ENCODE measurements at places on chromosomes 3 and 15.

DNA sequence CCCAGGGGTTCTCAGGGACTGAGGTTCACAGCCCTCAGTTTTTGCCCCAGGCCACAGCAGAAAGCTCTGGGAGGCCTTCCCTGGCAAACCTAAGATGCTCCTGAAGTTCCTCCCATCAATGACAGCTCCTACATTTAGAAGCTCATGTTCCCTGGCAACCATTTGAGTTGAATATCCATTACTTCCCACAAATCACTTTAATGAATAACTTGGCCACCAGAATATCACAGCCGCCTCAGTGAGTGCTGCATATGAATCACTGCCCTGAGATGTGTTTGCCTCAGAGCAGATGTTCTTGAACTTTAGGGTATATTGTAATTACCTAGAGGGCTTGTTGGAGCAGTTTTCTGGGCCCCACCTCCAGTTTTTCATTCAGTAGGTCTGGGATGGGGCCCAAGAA lies 27.4 kb downstream of the SLCO2A1 start:
- no peak for DNase-seq

GRCh38 chr3:32432711-32433530 lies 41.3 kb downstream of the CMTM7 start:
- no peak for DNase-seq

- no peak for DNase-seq
Measured at GRCh38 chr15:62795171-62795570, 247.4 kb upstream of the TPM1 start.

DNA sequence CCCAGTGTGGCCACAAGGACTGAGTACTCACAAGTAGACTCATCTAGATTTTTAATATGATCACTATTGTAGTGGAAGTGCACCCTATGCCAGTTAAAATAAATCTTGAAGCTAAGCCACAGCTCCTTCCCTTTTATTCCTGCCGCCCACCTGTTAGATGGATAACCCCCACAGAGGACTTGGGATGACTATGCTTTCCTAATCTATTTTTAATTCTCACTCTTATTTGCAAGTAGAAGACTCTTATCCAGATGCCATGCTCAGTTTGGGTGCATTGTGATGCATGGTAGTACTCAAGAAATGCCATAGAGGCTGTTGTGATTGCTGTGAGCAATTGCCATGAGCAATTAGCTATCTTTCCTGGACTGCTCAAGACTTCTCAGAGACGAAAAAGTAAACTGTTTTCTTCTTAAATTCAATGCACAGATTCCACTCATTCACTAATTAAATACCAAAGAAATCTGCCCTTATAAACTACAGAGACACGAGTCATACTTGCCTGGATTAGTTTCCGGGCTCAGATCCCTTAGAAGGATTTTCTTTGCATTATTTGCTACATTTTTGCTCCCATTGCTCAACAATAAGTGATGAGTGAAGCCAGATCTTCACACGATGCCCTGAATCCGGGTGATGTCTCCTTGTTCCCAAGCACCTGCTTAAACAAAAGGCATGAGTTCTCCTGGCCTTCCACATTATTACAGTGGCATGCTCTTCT lies 472.1 kb downstream of the SOX2 start:
- DNase-seq: no peak

- no peak for DNase-seq
Measured at GRCh38 chr15:85879334-85880163, 84.8 kb upstream of the KLHL25 start.

DNA sequence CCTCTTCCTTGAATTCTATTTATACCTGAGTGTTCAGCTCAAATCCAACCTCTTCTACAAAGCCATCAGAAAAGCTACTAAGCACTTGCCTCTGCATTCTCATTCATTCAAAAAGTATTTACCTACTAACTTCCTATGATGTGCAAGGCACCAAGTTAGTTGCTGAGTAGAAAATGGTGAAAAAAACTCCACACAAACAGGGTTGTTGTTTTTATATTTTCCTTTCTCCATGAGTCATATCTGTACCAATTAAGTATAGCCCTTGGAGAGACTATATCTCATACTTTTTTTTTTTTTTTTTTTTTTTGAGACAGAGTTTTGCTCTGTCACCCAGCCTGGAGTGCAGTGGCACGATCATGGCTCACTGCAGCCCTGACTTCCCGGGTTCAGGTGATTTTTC lies 67.7 kb downstream of the IGF2BP2 start:
- no peak for DNase-seq

DNA sequence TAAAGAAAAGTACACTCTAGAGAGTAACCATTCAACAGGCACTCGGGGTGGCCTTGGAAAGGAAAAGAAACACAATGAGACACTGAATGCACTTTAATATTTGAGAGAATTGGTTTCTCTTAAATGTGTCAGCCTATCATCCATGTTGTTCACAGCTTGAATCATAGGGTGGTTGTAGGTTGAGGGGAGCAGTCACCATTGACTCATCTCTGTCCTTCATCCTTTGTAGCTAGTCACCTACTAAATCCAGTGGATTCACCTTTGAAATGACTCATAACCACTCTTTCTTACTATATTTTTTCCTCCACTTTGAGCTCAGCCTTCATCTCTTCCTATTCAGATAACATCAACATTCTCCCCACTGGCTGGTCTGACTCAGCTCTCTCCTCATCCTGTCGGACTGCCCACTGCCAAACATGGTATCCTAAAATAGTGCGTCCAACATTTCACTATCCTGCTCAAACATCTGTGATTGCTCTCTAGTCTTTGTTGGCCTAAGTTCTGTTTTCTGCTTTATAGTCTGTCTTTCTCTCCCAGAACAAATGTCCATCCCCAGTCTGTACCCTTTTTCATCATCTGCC lies 182.7 kb upstream of the GADL1 start:
- no peak for DNase-seq

GRCh38 chr15:92655178-92655995 lies at the start of gene FAM174B:
FAM174B (minus strand) TSS chr15:92655775.
- no peak for DNase-seq

DNA sequence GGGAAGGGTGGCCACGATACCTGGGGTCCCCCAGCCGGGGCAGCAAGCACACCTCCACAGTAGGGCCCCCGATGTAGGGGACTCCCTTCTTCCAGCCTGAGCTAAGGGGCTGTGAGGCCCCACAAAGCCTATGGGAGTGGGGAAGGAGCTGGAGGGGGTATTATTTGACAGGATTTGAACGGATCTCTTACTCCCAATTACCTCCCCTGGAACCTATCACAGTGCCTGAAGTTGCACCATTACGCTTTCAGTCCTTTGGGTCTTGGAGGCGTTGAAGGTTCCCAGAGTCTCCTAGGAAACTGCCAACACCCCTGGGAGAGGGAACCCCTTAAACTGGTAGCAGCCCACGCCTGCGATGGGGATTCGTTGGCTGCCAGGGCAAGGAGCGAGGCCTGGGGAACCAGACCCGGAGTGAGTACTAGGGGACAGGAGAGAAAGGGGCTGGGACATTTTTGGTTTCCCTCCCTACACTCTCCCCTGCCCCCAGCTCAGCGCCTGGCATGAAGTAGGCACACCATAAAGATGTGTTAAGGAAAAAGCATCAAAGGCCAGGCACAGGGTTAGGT lies 409 bp upstream of the LHFPL4 start:
- DNase-seq: no peak

GRCh38 chr3:155646669-155647068 lies 98.2 kb downstream of the PLCH1 start:
- DNase-seq: no peak

- DNase-seq: no peak
Measured at GRCh38 chr3:193593668-193594030, 641 bp downstream of the OPA1 start.

- no peak for DNase-seq
Measured at GRCh38 chr3:187709155-187709554, 6.8 kb upstream of the RTP2 start.

- DNase-seq: no peak
Measured at GRCh38 chr3:53498806-53499641, 4.6 kb downstream of the CACNA1D start.

- no peak for DNase-seq
Measured at GRCh38 chr3:142998439-142998838, 2.9 kb upstream of the U2SURP start.

DNA sequence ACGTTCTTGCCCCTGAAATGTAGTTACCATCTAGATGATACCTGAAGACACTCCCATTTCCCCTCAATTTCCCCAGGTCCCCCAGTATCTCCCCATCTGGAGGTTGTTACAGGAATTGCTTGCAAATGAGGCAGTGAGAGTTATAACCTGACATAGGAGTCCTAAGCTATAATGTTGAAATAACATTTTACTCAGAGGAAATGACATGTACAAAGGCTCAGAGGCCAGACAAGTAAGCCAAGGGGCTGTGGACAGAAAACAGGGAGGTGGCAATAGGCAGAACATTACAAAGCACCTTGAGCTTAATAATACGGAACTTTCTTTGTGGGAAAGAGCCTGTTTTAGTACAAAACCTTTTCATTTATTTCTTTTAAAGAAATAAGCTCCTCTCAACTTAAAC lies 171.9 kb downstream of the FRMD5 start:
- DNase-seq: no peak

DNA sequence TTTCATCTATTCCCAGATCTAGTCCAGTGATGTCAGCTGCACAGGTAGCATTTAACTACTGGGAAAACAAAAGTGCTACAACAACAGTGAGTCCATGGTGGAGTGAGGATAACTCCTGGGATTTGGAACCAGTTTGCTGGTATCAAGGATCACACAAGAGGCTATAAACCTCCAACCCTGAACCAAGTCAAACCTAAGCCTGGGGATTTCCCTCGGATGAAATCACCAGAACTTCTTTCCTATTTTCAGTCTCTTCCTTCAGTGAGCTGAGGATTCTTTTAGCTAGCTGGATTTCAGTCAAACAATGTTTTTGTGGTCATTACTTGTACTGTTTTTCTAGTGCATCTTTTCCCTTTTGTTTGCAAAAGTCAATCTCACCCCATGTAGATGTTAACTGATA lies 31.5 kb downstream of the SEC22C start:
- no peak for DNase-seq

GRCh38 chr15:34616613-34617012 lies 33.2 kb upstream of the GOLGA8B start:
- no peak for DNase-seq

DNA sequence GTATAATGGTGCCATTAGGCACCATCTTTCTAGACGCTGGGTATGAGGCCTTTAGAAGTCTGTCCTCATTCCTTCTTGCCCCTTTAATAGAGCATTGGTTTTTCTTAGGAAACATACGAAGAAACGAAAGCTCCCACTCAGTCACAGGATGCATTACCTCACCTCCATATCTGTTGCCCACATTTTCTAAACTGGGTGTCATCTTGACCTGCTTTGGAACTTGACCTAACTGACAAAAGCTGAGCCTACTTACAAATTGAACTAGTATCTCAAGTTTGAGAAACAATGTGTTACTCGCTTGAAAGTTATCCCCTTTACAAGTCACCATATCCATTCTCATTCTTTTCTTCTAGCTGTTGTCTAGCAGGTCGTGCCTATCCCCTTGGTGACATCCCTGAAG lies 102.7 kb downstream of the VPS8 start:
- DNase-seq: no peak

DNA sequence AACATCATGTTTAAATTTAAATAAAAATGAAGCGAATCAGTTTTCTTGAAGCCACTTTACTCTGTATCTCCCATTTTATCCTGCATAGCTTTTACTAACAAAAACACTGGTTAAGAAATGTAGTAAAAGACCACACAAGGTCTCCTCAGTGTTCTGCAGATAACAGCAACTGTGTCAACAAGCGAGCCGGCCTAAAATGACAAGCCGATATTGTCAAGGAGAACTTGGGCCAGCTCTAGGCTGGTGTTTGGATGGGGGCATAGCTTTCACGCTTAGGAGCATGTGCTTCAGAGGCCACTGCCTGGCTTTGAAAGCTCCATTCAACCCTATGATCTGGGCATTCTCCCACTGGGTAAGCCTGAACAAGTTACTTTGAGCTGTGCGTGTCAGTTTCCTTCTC lies 38.1 kb downstream of the MFSD1 start:
- DNase-seq: no peak

DNA sequence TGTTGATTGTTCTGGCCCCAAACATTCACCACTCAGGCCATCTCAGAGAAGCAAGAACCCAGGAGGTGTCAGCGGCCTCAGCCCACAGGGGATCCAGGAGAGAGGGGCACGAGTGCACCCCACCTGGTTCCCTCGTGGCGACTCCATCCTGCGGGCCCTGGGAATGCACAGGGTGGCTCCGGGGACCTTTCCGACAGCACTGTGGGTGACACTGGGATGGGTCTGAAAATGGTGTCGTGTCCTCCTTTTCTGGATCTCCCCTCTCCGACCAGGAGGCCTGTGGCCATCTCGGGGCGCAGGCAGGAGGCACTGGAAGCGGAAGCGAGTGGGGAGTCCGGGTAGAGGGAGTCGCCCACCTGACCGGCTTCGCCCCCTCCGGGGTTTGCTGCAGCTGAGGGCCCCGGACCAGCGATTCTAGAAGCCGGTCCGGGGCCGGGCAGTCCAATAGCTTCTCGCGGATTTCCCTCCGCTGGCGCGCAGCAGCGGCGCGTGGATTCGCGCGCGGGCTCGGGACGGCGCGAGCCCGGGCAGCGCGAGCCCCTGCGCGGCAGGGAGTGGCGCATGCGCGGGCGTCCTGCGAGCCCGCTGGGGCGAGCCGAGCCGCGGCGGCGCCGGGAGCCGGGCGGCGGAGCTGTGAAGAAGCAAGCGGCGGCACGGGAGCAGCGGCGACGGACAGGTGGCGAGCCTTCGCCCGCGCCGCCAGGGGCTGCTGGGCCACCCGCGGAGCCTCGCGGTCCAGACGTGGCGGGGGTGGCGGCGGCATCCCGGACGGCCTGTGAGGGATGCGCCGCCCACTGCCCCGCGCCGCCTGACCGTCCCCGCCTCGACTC lies at the start of gene DOCK3:
Gene DOCK3 (plus strand): TSS at position 579 of the 830 bp plus-strand sequence. CDS start 337 bp downstream, outside the sequence.
- DNase-seq: peak; percentile 65

DNA sequence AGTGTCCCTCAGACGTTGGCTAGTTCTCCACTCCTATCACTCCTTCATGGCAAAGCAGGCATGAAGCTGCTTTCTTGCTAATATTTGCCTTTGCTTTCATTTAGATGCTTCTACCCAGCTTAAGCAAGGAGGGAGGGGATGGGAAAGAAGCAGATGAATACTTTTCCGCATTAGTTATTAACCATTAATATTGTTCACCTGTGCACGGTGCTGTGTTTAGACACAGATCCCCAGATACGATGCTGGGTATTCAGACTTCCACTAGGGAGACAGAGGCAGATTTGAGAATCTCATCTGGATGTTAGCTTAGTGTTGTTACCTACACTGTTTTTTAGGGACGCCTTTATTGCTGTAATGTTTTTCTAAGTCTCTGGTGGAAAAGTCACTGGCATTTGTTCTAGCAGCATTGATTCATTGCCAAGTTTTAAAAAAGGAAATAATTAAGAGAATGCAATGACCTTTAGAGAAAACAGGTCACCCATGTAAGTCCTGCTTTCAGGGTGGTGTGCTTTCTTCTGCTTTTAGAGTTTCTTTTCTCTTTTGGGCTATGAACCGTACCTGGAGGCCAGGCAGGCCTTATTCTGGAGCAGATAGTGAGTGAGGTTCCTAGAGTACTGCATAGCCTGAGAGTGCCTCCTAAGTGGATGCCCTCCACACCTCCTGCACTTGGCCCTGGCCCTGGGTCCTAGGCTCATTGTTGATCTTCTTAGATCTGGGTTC lies 55.5 kb downstream of the MYZAP start:
- no peak for DNase-seq

DNA sequence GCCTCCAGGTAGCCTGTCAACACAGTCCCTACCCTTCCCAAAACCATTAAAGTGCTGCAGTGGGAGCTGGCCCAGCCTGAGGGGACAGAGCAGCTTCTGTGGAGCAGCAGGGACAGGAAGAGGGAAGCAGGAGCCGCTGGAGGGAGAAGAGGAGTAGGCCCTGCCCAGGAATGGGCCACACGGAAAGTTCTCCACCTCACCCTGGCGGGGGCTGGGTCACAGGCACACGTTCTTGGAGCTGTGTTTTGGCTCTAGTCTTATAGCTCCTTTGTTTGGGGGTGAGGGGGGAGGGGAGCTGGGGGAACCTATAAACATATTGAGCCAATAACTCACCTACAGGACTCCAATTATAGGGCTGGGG lies 508.6 kb downstream of the SHQ1 start:
- DNase-seq: no peak

Data from sciatic nerve (tissue), 2 donors.